ENCODE measurements at places on chromosomes 5 and 9. TPM values are rescaled to one million over a fixed set of nuclear protein-coding genes. Genes with fewer than 3 reads are reported as not detected.

HTR1A gene
- not detected for total RNA-seq

NDFIP1 gene
- 88.5 TPM for total RNA-seq

PCDHGA7 gene
- total RNA-seq, result 11.1 TPM

SPRY4 gene
- total RNA-seq, result 11.5 TPM

CCDC171 gene
- 2.9 TPM for total RNA-seq

C1QTNF3 gene
- 32.8 TPM for total RNA-seq

FCHO2 gene
- total RNA-seq, result 40.3 TPM

ZNF300 gene
- total RNA-seq, result 4.4 TPM

- DNase-seq, result no peak
Measured at GRCh38 chr9:98488571-98489312, 220.0 kb downstream of the GABBR2 start.

GRCh38 chr5:54932789-54933188, 52.6 kb downstream of the ESM1 start:
- DNase-seq, result no peak

DNA sequence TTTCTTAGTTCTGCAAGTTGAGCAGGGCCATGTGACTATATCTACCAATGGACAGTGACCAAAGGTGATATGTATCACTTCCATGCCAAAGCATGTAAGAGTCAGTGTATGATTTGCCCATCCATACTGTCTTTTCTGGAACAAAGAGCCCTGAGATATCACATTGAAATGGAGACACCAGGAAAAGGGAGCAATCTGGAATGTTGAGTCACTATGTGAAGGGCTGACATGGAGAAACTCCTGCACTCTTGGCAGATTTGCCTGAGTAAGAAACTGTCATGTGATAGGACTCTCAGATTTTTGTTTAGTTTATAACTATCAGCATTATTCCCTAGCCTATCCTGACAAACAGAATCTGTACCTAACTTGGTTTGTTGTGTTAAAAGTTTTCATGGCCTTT, 29.8 kb upstream of the TMEM161B start:
- DNase-seq, result no peak

DNA sequence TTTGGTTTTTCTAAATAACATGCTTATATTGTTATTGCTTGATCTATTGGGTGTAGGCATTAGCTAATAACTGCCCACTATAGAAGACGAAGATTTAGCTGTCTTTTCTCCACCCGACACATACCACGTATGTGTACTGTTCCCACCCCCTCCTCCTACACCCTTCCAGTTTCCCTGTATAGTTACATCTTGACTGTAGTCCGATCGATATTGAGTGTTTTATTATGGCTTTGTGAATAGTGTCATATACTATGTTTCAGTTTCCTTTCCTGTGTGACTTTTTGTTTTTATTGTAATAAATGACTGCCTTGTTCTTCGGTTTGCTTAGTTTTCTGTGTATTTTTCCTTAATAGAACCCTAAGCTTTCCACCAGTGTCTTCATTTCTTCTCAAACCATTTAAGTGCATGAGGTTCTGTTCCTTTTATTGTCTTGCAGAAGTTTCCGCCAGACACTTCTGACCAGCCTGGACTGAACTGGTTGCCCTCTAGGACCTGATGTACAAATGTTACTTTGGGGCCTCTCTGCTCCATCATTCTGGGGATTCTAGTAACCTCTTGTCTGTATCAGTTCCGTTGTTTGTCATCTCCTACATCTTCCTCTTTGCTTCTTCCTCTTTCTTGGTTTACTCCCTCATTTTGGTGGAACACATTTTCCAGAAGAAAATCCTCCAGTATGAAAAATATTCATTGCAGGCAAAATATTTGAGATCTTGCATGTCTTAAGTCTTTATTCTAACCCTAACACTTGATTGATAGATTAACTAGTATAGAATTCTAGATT, 61.8 kb downstream of the PRKACG start:
- no peak for DNase-seq

DNA sequence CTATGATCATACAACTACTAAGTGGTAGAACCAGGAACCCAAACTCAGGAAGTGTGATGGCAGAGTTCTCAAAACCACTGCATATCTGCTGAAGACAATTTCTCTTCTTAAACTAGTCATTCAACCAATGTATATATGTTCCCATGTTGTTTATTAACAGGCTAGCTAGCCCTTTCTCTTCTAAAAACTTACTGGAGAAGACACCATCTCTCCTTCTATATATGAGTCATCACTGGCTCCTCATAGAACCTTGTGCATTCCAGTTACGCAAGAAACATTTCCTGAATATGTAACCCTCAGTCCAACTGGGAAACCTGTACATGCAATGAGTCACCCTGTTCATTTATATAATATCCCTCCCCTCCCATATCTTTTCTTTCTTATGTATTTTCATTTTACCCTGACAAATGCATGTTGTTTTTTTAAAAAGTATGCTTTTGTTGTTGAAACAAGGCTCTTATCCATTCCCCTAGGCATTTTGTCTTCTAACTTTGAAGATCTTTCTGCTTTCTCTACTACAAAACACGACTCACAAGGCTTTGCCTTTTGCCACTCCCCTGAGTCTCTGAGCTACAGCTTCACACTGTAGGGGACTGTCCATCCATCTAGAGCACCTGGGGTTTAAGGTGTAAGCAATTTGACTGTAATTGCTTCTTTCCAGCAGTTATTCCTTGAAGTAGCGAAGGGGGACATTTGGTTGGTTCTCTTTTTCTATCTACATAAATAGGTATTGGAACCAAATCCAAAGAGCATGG, 119.5 kb downstream of the ANXA1 start:
- no peak for DNase-seq

DNA sequence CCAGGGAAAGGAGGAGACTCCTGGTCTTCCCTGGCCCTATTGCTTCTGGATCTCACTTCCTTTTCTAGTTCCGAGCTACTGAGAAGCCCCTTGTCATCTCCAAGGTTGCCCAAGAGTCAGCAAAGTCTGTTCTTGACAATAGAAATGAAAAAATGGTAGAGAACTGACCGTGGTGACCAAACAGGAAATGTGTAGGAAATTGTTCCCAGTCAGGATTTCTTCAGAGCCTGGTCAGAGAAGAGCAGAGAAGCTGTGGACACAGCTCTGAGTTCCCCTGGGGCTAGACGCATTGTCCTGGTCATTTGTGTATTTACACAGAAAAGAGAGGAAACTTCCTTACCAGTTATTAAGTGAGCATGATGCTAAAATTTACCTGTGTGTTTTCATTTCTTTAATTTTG, 35.6 kb downstream of the S1PR3 start:
- no peak for DNase-seq

DNA sequence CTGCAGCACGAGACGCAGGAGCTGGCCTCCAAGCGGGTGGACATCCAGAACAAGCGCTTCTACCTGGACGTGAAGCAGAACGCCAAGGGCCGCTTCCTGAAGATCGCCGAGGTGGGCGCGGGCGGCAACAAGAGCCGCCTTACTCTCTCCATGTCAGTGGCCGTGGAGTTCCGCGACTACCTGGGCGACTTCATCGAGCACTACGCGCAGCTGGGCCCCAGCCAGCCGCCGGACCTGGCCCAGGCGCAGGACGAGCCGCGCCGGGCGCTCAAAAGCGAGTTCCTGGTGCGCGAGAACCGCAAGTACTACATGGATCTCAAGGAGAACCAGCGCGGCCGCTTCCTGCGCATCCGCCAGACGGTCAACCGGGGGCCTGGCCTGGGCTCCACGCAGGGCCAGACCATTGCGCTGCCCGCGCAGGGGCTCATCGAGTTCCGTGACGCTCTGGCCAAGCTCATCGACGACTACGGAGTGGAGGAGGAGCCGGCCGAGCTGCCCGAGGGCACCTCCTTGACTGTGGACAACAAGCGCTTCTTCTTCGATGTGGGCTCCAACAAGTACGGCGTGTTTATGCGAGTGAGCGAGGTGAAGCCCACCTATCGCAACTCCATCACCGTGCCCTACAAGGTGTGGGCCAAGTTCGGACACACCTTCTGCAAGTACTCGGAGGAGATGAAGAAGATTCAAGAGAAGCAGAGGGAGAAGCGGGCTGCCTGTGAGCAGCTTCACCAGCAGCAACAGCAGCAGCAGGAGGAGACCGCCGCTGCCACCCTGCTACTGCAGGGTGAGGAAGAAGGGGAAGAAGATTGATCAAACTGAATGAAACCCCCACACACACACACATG, 654 bp downstream of the PURA start:
- DNase-seq, result peak; percentile 86

- no peak for DNase-seq
Measured at GRCh38 chr5:75364571-75365280, 27.7 kb downstream of the HMGCR start.

- DNase-seq, result no peak
Measured at GRCh38 chr5:168513861-168514428, 15.2 kb upstream of the FBLL1 start.

- DNase-seq, result no peak
Measured at GRCh38 chr5:1380011-1380817, 35.3 kb upstream of the CLPTM1L start.

GRCh38 chr9:114830546-114830945, 24.7 kb upstream of the TNFSF15 start:
- no peak for DNase-seq

- no peak for DNase-seq
Measured at GRCh38 chr9:102534031-102534430, 461.1 kb upstream of the CYLC2 start.

DNA sequence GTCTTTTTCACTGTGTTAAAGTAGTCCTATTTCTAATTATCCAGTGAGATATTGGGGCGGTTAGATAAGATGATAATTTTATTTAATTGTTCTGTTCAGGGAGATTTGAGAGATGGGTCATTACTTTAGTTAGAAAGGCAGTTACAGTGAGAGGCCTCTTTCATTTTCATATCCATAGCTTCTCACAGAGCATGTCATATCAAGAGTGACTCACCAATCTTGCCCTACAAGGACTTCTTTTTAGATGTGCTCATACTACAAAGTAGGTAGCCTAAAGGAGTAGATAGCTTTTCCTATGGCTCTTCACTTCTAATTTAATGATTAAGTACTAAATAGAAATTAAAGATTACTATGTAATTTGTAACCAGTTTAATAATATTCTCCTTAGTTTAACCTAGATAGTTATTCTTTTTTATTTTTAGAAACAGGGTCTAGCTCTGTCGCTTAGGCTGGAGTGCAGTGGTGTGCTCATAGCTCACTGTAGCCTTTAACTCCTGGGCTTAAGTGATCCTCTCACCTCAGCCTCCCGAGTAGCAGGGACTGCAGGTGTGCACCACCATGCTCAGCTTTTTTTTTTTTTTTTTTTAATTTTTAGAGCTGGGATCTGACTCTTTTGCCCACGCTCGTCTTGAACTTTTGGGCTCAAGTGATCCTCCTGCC, 71.0 kb downstream of the FER start:
- no peak for DNase-seq

- no peak for DNase-seq
Measured at GRCh38 chr5:157596487-157596886, 20.9 kb upstream of the ADAM19 start.

DNA sequence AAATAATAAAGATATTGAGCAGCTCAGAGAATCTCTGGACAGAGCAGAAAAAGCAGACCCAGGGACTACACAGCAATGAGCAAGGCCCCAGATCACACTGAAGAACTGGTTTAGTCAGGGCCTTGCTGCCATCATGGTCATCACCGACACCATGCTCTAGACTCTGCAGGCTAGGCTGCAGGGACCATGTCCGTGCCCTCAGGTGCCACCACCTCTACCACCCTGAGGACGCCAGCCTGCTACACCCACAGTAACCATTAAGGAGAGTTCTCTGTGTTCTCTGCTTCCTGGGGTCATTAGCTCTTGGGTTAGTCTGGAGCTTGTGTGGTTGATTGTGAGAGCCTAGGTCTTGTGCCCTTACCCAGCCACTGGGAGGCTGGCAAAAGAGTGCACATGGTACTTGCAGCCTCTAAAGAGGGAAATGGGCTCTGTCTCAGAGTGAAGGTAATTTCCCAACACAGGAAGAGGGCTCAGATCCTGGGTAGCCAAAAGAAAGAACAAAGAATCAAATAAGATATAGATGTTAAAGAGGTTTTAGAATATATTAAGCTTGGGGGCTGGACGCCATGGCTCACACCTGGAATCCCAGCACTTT, 31.9 kb upstream of the JADE2 start:
- no peak for DNase-seq

DNA sequence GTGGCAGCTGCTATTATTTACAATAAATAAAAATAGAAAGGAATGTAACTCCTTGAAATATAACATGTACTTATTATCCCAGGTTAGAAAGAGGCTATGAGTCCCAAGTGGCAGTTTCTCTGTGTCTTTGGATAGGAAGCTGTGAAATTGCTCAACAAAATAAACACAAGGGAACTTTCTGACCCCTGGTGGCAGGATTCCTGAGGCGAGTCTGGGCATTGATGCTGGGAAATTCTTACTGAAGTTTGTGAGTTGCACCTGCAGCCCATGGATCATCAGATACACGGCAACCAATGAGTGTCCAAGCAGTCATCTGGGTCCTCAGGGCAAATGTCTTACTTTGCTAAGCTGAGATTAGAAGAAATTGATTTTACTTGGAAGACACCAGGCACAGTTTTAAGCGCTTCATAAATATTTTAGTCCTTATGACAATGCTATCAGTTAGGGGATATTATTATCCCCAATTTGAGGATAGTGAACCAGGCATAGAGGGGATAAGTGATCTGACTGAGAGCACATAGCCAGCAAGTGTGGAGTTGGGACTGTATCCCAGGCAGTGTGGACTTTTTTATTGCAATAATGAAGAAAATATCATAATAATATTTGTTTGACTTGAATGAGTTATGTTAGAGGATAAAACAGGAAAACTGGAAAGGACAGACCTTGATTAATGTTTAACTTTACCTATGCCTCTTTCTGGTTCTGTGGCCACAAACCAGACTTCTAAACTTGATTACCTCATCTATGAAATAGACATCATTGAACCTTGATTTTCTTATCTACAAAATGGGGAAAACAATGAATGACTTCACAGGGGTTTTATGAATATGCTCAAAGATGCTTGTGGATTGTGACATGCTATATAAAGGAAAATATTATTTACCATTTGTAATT, 265.5 kb upstream of the ADAMTSL1 start:
- DNase-seq, result no peak

DNA sequence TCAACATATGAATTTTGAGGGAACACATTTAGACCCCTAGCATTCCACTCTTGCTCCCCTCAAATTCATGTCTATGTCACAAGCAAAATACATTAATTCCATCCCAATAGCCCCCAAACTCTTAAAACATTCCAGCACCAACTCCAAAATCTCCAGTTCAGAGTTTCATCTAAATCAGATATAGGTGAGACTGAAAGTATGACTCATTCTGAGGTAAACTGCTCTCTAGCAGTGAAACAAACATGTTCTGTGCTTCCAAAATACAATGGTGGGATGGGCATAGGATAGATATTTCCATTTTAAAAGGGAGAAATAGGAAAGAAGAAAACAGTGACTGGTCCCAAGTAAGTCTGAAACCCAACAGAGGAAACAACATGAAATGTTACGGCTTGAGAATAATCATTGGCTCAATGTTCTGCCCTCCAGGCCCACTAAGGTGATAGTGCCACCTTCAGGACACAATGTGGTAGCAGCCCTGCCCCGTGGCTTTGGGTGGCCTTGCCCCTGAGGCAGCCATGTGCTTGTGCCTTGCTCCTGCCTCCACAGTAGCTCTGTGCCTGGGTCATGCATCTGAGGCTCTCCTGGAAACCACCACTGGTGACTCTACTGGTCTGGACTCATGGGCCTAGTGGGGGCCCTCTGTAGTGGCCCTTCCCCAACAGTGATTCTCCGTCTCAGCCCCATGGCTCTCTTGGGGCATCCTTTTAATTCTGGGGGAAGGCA, 36.4 kb upstream of the IPPK start:
- DNase-seq, result no peak

GRCh38 chr9:108212184-108212583, 643.6 kb downstream of the ACTL7B start:
- no peak for DNase-seq

GRCh38 chr9:11199335-11199734, 586.5 kb upstream of the PTPRD start:
- DNase-seq, result no peak
